ENCODE measurements at places on chromosomes 3 and 15.

GRCh38 chr15:90231028-90232017 is 2.4 kb downstream of the CIB1 start:
- DNase-seq = peak; percentile 82

GRCh38 chr15:42332331-42332730 is 27.0 kb upstream of the CAPN3 start:
- DNase-seq = no peak

DNA sequence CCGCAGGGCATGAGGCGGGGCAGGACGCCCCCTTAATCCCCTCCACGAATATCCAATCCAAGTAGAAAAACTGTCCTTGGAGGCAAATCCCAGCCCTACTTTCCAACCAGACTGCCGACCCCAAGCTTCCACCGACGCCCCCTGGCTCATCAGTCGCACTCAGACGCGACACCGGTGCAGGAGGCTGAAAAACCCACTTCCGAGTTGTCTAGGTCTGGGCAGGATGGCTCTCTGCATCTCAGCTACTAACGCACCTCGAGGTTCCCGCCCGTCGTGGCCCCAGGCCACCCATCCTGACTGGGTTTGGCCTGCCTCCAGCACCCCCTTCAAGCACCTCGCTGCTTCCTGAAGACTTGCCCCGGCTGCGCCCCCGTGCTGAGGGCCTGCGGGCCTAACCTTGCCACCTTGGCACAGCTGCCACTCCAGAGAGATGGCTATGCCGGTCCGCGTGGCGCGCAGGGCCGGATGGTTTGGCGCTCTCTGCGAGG is 15.5 kb downstream of the RGMA start:
- no peak for DNase-seq

DNA sequence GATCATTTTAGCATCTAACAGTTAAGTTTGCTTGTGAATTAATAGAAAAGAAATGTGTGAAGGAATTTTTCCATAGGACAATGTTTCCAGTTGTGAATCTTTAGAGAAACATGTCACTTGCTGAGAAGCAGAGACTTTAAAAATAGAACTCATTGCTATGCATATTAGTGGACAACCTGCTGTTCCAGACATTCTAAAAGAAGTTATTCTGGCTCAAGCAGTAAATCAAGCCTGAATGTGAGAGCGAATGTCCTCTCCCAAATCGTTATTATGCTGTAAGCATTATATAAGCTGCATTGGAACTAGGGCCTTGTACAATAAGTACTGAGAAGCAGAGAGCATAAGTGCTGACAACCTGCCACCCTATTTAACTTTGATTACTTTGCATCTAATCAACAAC is 990.9 kb downstream of the PLOD2 start:
- no peak for DNase-seq

- no peak for DNase-seq
These were observed 124.6 kb upstream of the ARHGEF3 start for GRCh38 chr3:56926243-56926946.

DNA sequence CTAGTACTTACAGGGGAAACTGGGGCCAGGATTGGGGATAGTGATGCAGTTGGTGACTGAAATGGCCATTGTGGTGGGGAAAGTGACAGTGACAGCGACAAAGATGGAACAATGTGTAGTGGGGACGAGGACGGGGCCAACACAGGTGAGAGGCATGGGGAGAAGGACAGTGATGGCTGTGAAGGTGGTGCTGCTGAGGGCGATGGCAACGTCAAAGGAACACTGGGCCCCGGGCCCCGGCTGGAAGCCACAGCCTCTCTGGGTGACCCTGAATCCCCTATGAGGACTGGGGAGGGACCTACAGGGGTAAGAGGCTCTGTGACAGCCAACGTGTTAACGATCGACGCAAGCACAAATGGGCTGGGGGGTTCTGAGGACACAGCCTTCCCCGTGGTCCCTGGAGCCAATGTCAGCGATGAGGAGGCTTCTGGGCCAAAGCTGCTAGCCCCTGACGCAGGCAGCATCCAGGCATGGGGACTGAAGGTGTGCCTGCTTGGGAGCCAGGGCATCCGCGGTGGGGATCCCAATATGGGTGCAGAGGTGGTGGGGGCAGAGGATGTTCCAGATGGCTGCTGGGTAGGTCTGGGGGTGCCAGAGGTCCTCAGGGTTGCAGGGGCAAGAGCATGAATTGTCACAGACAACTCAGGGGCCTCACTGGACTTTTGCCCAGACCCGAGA is 25.2 kb upstream of the GOLGA6C start:
- DNase-seq = no peak

DNA sequence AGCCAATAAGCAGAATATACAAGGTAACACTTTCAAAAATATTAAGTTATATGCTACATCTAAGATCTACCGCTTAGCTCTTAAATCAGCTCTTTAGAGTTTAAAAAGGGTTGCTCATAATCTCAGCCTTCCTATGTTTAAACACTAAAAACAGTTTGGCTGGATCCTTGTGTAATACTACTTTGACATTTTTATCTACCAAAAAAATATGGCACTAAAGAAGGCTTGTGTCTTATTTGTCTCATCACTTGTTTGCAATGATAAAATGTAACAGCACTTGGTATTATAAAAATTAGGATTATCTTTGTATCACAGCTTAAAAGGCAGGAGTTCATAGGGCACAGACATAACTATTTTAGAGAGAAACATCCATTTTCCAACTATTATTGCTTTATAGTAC is 9.8 kb downstream of the ANKRD28 start:
- no peak for DNase-seq

DNA sequence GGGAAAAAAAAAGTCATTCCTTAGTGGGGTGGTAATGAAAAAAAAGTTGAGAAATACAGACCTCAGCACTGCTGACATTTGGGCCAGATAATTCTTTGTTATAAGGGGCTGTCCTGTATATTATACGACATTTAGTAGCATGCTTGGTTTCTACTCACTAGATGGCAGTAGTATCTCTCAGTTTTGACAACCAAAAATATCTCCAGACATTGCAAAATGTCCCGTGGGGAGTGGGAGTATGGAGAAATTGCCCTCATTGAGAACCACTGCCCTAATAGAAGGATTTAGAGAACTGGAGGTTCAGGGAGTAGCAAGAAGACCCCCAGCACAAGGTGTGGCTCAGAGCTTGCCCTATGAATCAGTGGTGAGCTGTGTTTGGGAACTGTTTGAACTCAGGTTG is 28.6 kb upstream of the TEX264 start:
- DNase-seq = peak; percentile 44

DNA sequence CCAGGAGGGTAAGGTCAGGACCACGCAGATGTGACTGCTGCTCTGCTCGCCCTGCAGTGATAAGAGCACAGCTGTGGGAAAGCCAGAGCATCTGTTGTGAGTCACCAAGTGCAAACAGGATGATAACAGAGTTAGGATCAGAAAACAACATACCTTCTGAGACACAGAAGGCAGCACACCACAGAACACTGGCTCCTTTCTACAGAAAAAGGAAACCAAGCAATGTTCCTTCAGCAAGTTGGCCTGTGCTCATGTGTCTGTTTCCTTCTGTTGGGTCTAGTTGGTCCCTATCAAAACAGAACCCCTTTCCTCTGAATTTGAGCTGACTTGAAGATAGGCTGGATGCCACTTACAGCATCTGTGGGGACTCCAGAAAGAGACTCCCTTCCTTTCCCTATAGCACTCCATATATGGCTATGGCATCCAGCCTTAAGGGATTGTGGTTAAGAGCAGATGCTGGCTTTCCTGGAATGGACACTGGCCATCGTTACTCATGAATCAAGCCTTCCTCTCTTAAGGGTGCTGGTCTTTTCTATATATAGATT is 440.7 kb upstream of the THBS1 start:
- DNase-seq = no peak

DNA sequence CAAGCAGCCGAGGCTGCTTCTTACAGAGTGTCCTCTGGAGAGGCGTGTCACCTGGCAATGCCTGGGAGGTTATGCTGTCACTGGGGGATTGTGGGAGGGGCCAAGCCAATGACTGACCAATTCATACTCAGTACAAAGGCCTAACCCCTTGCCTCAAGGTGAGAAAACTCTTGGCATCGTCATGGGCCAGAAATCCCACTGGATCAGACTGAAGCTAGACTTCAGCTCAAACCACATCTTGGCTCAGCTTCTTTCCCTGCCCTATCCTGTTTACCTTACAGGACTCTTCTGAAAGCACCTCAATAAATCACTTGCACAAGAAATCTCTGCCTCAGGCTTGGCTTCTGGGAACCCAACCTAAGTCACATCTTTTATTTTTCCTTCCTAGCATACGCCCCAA is 9.5 kb downstream of the ANAPC13 start:
- no peak for DNase-seq
